ENCODE measurements at places on chromosomes 7 and 10. TPM values are rescaled to one million over a fixed set of nuclear protein-coding genes. Genes with fewer than 3 reads are reported as not detected.
A peak's percentile ranks its signal among the peaks of the same experiment; 100 is the strongest.

DNA sequence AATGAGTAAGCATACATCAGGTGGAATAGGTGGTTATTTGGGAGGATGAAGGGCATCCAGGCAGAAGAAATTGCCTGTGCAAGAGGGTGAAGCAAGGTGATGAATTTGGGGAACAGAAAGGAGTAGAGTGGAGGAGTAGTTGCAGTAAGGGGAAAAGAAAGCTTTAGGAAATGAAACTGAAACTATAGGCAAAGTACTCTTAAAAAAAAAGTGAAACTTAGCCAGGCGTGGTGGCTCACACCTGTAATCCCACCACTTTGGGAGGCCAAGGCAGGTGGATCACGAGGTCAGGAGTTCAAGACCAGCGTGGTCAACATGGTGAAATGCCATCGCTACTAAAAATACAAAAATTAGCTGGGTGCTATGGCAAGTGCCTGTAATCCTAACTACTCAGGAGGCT lies 17.6 kb downstream of the NUP205 start:
- DNase-seq, result no peak
- H3K27me3 ChIP-seq, result no peaks in the 10 kb centered on the region
- no peak overlapping the region for H3K4me3 ChIP-seq
- no peak overlapping the region for H3K27ac ChIP-seq
- peaks cover 91% of the 10 kb centered on the region for H3K36me3 ChIP-seq

- no peaks in the 10 kb centered on the region for H3K4me1 ChIP-seq
- peaks cover 3% of the 10 kb centered on the region for H3K27me3 ChIP-seq
- no peaks in the 10 kb centered on the region for H3K36me3 ChIP-seq
- no peak overlapping the region for H3K27ac ChIP-seq
- H3K4me3 ChIP-seq, result no peak overlapping the region
- no peak for DNase-seq
These were observed 60.6 kb downstream of the C10orf143 start for GRCh38 chr10:130049987-130050386.

DNA sequence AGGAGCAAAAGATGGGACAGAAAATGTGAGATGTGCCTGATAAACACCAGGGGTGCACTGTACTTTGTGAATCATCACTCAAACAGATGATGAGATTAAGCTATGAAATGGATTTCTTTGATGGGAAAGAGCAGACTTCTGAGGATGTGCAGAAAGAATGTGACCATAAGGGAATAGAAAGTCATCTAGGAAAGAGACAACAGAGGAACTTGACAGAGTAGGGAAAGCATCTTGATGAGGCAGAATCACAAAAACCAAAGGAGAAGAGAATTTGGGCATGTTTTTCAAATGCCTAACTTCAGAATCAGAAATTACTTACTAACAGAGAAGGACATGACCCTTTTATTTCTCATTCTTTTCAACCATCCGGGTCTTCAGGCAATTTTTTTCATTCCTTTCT lies 82.4 kb upstream of the LRRTM3 start:
- H3K36me3 ChIP-seq, result no peaks in the 10 kb centered on the region
- no peak overlapping the region for H3K27ac ChIP-seq
- no peaks in the 10 kb centered on the region for H3K27me3 ChIP-seq
- no peaks in the 10 kb centered on the region for H3K4me1 ChIP-seq
- no peak overlapping the region for H3K4me3 ChIP-seq

DNA sequence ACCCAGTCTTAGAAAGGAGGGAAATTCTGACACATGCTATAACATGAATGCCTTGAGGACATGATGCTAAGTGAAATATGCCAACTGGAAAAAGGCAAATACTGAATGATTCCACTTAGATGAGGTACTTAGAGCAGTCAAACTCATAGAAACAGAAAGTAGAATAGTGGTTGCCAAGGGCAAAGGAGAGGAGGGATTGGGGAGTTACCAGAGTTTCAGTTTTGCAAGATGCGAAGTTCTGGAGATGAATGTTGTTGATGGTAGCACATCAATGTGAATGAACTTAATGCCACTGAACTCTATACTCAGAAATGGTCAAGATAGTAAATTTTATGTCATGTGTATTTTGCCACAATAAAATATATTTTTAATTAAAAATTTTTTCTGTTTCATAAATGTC lies 38.9 kb downstream of the DRGX start:
- no peaks in the 10 kb centered on the region for H3K36me3 ChIP-seq
- H3K27me3 ChIP-seq, result no peaks in the 10 kb centered on the region
- no peak overlapping the region for H3K27ac ChIP-seq
- DNase-seq, result no peak
- peaks cover 11% of the 10 kb centered on the region for H3K4me1 ChIP-seq

The IFRD1 gene
- total RNA-seq, result 76.4 TPM

GRCh38 chr7:22338877-22339276 lies 18.1 kb downstream of the RAPGEF5 start:
- no peak overlapping the region for H3K27ac ChIP-seq
- H3K36me3 ChIP-seq, result no peaks in the 10 kb centered on the region
- no peak overlapping the region for H3K4me3 ChIP-seq
- DNase-seq, result no peak
- no peaks in the 10 kb centered on the region for H3K27me3 ChIP-seq
- no peaks in the 10 kb centered on the region for H3K4me1 ChIP-seq

The C1GALT1 gene
- 2.6 TPM for total RNA-seq

GRCh38 chr10:129694691-129695243 lies 227.7 kb downstream of the MGMT start:
- no peaks in the 10 kb centered on the region for H3K36me3 ChIP-seq
- DNase-seq, result no peak
- H3K27me3 ChIP-seq, result no peaks in the 10 kb centered on the region
- H3K4me3 ChIP-seq, result no peak overlapping the region
- H3K4me1 ChIP-seq, result no peaks in the 10 kb centered on the region

- H3K4me3 ChIP-seq, result no peak overlapping the region
- no peaks in the 10 kb centered on the region for H3K36me3 ChIP-seq
- no peaks in the 10 kb centered on the region for H3K4me1 ChIP-seq
These were observed 18.6 kb upstream of the GOT1 start for GRCh38 chr10:99449023-99449422.

GRCh38 chr10:62885684-62886461 lies 69.7 kb upstream of the EGR2 start:
- H3K27ac ChIP-seq, result no peak overlapping the region
- DNase-seq, result no peak
- H3K27me3 ChIP-seq, result no peaks in the 10 kb centered on the region
- H3K4me1 ChIP-seq, result no peaks in the 10 kb centered on the region
- H3K4me3 ChIP-seq, result no peak overlapping the region
- no peaks in the 10 kb centered on the region for H3K36me3 ChIP-seq

DNA sequence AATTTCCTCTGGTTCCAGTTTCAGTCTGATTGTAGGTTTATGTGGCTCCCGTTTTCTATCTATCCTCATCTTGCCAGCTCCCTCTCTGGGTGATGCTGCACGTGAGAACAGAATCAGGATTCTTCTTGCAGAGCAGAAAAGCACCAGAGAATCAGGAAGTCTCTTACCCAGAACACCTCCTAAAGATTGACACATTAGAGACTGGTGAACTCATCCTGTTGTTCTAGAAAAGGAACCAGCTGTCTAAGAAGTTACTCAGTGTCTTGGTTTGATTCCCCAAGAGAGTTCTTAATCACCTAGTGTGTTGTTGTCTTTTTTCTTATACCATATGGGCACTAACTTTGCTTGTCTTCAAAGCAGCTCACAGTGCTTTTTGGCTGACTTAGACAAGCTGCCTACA lies 152.4 kb downstream of the DGKI start:
- H3K4me3 ChIP-seq, result no peak overlapping the region
- no peaks in the 10 kb centered on the region for H3K27me3 ChIP-seq
- no peak for DNase-seq

The GIMAP7 gene
- not detected for total RNA-seq

GRCh38 chr10:34046506-34047034 lies 712.1 kb upstream of the NRP1 start:
- H3K4me3 ChIP-seq, result no peak overlapping the region
- H3K27ac ChIP-seq, result no peak overlapping the region
- no peaks in the 10 kb centered on the region for H3K27me3 ChIP-seq
- H3K4me1 ChIP-seq, result no peaks in the 10 kb centered on the region
- peak; percentile 57 for DNase-seq

Data from stomach (tissue), 19 donors.